Calu3 (cell line): ENCODE measurements at places on chromosomes 7 and 10. TPM values are rescaled to one million over a fixed set of nuclear protein-coding genes. Genes with fewer than 3 reads are reported as not detected.

- H3K27ac ChIP-seq: no peak overlapping the region
- DNase-seq: no peak
Observed at GRCh38 chr10:412109-412508, 276.9 kb downstream of the ZMYND11 start.

- H3K36me3 ChIP-seq: peaks cover 27% of the 10 kb centered on the region
- H3K27me3 ChIP-seq: no peaks in the 10 kb centered on the region
- peaks cover 26% of the 10 kb centered on the region for H3K4me1 ChIP-seq
Observed at GRCh38 chr10:102918817-102919245, 737 bp downstream of the CNNM2 start.

PTPRN2 gene
- 1.9 and 2.0 TPM in 2 replicates for total RNA-seq

DNA sequence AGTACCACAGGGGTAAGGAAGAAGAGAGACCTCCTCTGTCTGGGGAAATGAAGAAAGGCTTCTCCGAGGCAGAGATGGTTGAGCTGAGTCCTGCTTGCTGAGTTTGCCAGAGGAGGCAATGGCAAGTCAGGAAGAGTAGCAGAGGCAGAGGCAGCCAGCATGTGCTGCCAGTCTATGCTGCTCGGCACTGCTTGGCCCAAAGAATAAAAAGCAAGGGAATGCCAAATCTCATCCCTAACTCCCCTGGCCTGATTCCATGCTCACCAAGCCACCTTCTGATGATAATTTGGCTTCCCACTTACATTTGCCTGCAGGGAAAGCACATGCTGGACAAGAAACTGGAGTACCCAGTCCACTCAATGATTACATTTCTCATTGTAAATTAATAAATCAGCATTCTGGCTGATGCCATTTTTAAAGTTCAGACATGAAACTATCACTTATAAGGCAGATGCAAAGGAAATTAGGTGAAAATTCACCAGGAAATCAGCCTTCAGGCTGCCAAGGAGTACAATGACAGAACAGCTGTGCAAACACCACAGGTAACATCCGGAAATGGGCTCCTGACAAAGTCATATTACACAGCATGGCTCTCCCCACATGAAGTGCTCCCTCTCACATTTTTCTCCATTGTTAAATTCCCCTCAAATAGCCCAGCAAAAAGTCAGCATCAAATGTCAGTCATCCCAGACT is 245.9 kb downstream of the MTERF1 start:
- H3K27ac ChIP-seq: no peak overlapping the region
- no peak for DNase-seq
- no peaks in the 10 kb centered on the region for H3K36me3 ChIP-seq
- H3K27me3 ChIP-seq: no peaks in the 10 kb centered on the region
- peaks cover 35% of the 10 kb centered on the region for H3K4me1 ChIP-seq

- H3K27me3 ChIP-seq: no peaks in the 10 kb centered on the region
- peaks cover 12% of the 10 kb centered on the region for H3K4me1 ChIP-seq
- H3K36me3 ChIP-seq: peaks cover 38% of the 10 kb centered on the region
- no peak overlapping the region for H3K27ac ChIP-seq
- DNase-seq: no peak
Observed at GRCh38 chr7:151351967-151352366, 10.4 kb downstream of the NUB1 start.

DNA sequence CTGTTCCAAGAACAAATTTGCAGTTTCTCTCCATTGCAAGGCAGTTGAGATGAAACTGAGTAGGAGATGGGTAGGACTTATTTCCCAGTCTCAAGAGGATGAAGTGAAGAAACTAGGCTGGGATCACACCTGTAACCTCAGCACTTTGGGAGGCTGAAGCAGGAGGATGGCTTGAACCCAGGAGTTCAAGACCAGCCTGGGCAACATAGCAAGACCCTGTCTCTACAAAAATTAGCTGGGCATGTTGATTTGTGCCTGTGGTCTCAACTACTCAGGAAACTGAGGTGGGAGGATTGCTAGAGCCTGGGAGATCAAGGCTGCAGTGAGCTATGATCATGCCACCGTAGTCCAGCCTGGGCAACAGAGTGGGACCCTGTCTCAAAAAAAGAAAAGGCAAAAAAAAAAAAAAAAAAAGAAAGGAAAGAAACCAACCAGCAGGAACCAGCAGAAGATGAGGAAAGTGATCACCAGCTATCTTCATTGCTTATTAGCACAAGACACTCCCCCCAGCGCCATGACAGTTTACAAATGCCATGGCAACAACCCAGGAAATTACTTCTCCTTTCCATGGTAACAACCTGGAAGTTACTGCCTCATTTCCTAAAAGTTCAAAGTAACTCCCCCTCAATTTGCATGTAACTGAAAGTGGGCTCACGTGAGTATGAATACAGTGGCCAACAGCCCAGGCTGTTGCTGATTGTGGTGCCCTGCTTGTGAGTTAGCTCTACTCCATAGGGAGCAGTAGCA is 18.3 kb upstream of the ST8SIA6 start:
- no peaks in the 10 kb centered on the region for H3K4me1 ChIP-seq
- no peaks in the 10 kb centered on the region for H3K36me3 ChIP-seq
- no peak for DNase-seq
- peaks cover 13% of the 10 kb centered on the region for H3K27me3 ChIP-seq

GRCh38 chr10:35015843-35016408 is 74.2 kb downstream of the CUL2 start:
- peaks cover 10% of the 10 kb centered on the region for H3K36me3 ChIP-seq
- H3K4me1 ChIP-seq: no peaks in the 10 kb centered on the region
- no peak for DNase-seq
- H3K4me3 ChIP-seq: no peak overlapping the region
- no peak overlapping the region for H3K27ac ChIP-seq
- H3K27me3 ChIP-seq: no peaks in the 10 kb centered on the region

TMEM176B gene
- total RNA-seq: 3.1 and 7.3 TPM in 2 replicates

GRCh38 chr7:95718577-95719410 is 53.6 kb upstream of the DYNC1I1 start:
- no peak overlapping the region for H3K27ac ChIP-seq
- H3K36me3 ChIP-seq: no peaks in the 10 kb centered on the region
- no peak overlapping the region for H3K4me3 ChIP-seq
- DNase-seq: no peak
- H3K4me1 ChIP-seq: no peaks in the 10 kb centered on the region

DNA sequence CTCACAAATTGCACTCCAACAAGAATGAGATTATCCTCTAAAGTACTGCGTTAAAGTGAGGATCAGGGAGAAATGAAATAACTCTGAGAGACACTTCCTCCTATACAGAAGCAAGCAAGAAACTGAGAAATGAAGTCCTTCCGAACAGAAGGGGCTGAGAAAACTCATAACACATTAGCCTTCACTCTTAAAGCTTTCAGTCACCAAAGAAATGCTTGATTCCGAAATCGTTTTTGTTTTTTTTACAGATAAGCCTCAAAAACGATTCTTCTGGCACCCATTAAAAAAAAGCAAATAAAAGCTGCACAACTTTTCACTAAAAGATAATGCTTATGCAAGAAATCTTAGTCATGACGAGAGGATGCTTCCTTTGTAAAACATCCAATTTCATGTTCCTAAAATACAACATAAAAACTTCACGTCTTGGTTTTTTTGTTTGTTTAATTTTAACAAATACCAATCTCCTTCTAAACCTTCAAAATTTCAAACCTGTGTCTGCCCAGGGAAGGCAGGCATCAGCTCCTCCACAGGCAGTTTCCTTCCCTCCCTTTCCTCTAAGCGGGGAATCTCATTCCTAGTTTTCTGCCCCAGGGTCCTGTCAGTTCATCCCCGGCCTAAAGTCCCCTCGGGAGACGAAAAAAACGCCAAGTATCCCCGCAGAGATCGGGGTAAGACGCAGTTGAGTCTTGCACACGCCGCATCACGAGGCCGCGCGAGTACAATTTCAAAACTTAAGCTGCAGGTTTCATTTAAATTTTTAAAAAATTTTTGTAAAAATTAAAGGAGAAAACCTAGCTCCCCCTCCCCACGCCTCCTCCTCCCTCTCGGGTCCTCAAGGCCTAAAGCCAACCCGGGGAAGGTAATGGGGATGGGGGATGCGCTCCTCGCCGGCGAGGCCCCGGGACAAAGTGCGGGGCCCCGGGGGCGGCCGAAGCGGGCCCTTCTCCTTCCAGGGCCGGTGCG is 1.1 kb downstream of the BAZ1B start:
- peaks cover 8% of the 10 kb centered on the region for H3K4me1 ChIP-seq
- H3K36me3 ChIP-seq: peaks cover 32% of the 10 kb centered on the region
- DNase-seq: no peak
- H3K4me3 ChIP-seq: peak overlapping the region; percentile 96
- H3K27me3 ChIP-seq: no peaks in the 10 kb centered on the region

SPAM1 gene
- total RNA-seq: not detected in 2 replicates

AGR3 gene
- 8.4 and 11.0 TPM in 2 replicates for total RNA-seq

MSMB gene
- 2.4 and 7.4 TPM in 2 replicates for total RNA-seq

- H3K27me3 ChIP-seq: no peaks in the 10 kb centered on the region
- no peak overlapping the region for H3K27ac ChIP-seq
- H3K4me1 ChIP-seq: no peaks in the 10 kb centered on the region
- H3K36me3 ChIP-seq: no peaks in the 10 kb centered on the region
Observed at GRCh38 chr10:13308096-13308495, 8.2 kb upstream of the PHYH start.

DNA sequence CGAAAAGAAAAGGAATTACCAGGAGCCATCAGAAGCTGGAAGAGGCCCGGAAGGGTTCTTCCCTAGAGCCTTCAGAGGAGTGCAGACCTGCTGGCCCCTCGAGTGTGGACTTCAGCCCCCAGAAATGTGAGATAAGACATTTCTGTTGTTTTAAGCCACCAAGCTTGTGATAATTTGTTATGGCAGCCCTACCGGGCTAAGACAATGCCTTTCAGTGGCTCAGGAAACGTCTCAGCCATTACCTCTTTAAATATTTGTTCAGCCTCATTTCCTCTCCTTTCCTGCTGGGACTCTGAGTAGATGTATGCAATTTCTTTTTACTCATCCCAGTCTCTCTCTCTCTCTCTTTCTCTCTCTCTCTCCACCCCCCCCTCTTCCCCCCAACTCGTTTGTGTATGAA is 174.7 kb upstream of the GRB10 start:
- no peak overlapping the region for H3K4me3 ChIP-seq
- peaks cover 55% of the 10 kb centered on the region for H3K4me1 ChIP-seq
- H3K36me3 ChIP-seq: no peaks in the 10 kb centered on the region
- H3K27me3 ChIP-seq: no peaks in the 10 kb centered on the region

- no peak overlapping the region for H3K27ac ChIP-seq
- DNase-seq: no peak
- H3K4me3 ChIP-seq: no peak overlapping the region
- peaks cover 13% of the 10 kb centered on the region for H3K27me3 ChIP-seq
- H3K4me1 ChIP-seq: peaks cover 19% of the 10 kb centered on the region
- H3K36me3 ChIP-seq: peaks cover 8% of the 10 kb centered on the region
Observed at GRCh38 chr10:43295436-43295835, 28.6 kb upstream of the RASGEF1A start.

DNA sequence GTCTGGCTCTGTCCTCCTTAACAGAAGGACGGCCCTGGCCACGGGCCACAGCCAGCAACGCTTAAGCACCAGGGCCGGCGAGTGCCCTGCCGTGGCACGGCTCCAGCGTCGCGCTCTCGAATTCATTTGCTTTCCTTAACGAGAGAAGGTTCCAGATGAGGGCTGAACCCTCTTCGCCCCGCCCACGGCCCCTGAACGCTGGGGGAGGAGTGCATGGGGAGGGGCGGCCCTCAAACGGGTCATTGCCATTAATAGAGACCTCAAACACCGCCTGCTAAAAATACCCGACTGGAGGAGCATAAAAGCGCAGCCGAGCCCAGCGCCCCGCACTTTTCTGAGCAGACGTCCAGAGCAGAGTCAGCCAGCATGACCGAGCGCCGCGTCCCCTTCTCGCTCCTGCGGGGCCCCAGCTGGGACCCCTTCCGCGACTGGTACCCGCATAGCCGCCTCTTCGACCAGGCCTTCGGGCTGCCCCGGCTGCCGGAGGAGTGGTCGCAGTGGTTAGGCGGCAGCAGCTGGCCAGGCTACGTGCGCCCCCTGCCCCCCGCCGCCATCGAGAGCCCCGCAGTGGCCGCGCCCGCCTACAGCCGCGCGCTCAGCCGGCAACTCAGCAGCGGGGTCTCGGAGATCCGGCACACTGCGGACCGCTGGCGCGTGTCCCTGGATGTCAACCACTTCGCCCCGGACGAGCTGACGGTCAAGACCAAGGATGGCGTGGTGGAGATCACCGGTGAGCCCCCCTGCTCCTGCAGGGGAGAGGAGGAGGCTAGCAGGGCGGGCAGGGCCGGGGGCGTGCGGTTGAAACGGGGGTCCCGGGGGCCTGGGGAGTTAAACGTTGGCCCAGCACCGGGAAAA is at the start of gene HSPB1:
Gene HSPB1, plus strand, starts transcription at position 327 of the 855 bp plus-strand sequence. Its CDS starts 40 bp downstream, at position 367.
- H3K4me3 ChIP-seq: peak within 1 kb of the TSS; percentile 59
- peaks cover 16% of the 10 kb centered on the region for H3K4me1 ChIP-seq
- peak within 1 kb of the TSS; percentile 72 for H3K27ac ChIP-seq
- no peaks in the 10 kb centered on the region for H3K27me3 ChIP-seq
- peaks cover 27% of the 10 kb centered on the region for H3K36me3 ChIP-seq

DNA sequence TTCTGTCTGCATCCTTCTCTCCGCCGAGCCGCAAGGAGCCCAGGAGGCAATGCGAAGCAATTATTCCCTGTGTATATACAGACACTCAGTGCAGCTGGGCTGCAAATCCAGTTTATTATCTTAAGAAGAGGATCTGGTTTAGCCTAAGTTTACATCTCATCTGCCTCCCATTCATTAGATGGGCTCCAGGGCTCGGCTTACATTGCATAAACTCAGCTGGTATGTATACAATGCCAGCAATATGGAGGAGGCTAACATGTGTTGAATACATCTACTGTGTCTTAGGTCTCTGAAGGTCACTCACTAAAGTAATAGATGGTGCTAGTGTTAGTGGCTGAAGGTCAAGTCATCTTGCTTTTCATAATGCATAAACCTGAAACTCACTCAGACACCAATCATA is 996.8 kb downstream of the KCNMA1 start:
- no peak for DNase-seq
- no peak overlapping the region for H3K27ac ChIP-seq
- H3K4me3 ChIP-seq: no peak overlapping the region
- H3K27me3 ChIP-seq: no peaks in the 10 kb centered on the region
- no peaks in the 10 kb centered on the region for H3K4me1 ChIP-seq

- H3K4me1 ChIP-seq: no peaks in the 10 kb centered on the region
- DNase-seq: no peak
- H3K4me3 ChIP-seq: no peak overlapping the region
- peaks cover 49% of the 10 kb centered on the region for H3K36me3 ChIP-seq
- no peaks in the 10 kb centered on the region for H3K27me3 ChIP-seq
- H3K27ac ChIP-seq: no peak overlapping the region
Observed at GRCh38 chr7:148807436-148807835, 76.7 kb downstream of the EZH2 start.

- no peak for DNase-seq
- H3K4me1 ChIP-seq: peaks cover 10% of the 10 kb centered on the region
- H3K27ac ChIP-seq: no peak overlapping the region
- H3K27me3 ChIP-seq: no peaks in the 10 kb centered on the region
Observed at GRCh38 chr7:14685167-14685566, 217.4 kb downstream of the DGKB start.

DNA sequence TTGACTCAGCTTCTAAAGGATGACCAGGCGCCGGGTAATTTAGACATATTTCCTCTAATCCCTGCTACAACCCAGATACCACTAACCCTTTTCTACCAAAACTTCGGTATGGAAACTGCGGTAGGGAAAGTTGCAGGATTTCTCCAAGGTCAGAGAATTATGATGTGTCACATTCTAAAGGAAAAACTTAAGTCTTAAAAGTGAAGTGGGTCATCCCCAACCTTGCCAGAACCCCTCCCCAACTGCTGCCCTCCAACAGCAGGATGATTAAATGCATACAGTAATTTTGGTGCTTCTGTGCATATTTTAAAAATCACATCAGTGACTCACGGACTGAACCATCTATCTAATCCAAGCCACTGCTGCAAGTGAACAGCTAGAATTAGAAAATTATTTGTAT is 52.7 kb downstream of the GRB10 start:
- H3K36me3 ChIP-seq: peaks cover 10% of the 10 kb centered on the region
- no peak overlapping the region for H3K4me3 ChIP-seq
- peaks cover 47% of the 10 kb centered on the region for H3K4me1 ChIP-seq
- no peaks in the 10 kb centered on the region for H3K27me3 ChIP-seq
- DNase-seq: no peak
